Ascending aorta (tissue), 2 donors: ENCODE measurements at places on chromosomes 13 and 19. TPM values are rescaled to one million over a fixed set of nuclear protein-coding genes. Genes with fewer than 3 reads are reported as not detected.

DNA sequence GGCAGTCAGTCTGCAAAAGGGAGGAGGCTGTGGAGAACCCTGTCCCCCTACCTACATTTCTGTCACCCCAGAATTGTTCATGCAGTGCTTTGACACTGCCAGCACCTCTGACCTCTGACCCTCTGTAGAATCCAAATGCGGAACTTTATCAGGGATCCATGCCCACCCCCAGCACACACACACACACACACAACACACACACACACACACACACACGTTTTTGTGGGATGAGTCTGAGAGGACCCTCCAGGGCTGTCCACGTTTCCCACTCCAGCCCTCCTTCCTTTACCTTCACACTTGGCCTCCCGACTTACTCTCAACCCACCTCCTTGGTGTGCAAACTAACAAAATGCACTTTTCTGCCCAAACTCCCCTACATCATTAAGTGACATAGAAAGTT, 42.3 kb upstream of the TSHZ3 start:
- no peaks in the 10 kb centered on the region for H3K36me3 ChIP-seq
- no peak for DNase-seq
- no peaks in the 10 kb centered on the region for H3K4me1 ChIP-seq
- H3K27ac ChIP-seq: no peak overlapping the region
- no peaks in the 10 kb centered on the region for H3K27me3 ChIP-seq

The KLF16 gene
- 15.2 TPM for total RNA-seq

DNA sequence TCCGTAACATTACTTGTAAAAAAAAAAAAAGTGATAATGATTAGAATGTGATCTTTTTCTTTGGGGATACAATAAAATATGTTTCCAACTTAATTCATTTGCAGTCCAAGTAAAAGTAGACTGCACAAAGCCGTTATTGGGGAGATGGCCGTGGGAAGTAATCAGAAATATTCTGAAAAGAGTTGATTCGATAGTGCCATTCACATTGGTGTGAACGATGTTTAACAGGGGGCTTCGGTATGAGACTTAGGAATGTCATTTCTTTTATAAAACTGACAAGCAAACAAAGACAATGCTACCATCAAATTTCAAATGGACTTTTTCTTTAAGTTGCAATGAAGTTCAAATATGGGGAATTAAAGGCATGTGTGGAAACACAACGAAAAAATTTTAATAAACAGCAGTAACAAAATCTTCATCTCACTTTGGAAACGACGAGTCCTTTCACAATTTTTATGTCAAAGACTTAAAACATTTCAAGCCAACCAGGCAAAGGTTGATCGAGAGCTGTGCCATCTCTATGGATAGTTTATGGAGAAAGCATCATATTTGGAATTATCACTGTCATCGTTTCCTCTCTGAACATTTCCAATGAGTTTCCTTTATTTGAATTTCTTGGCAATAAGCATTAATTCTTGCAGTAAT, 1.7 kb upstream of the ZIC5 start:
- H3K27me3 ChIP-seq: peaks cover 76% of the 10 kb centered on the region
- no peak overlapping the region for H3K27ac ChIP-seq
- H3K36me3 ChIP-seq: no peaks in the 10 kb centered on the region
- no peak for DNase-seq
- peaks cover 16% of the 10 kb centered on the region for H3K4me1 ChIP-seq

DNA sequence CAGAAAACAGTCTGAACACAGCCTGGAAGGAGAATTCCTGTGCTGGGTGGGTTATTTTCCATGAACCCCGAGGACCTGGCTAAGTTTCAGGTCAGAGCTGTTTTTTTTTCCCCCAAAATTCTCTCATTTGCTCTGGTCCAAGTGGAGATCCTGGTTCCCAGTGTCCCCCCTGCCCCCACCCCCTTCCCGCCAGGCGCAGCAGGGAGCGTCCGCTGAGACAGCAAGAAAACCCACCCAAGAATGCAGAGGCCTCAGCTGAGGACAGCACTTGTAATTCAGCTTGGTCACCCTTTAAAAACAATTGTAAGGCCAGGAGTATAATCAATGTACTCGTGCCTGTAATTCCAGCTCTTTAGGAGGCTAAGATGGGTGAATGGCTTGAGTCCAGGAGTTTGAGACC, 11.4 kb upstream of the TSPAN16 start:
- H3K36me3 ChIP-seq: no peaks in the 10 kb centered on the region
- no peak overlapping the region for H3K4me3 ChIP-seq
- H3K27me3 ChIP-seq: no peaks in the 10 kb centered on the region
- no peaks in the 10 kb centered on the region for H3K4me1 ChIP-seq
- no peak overlapping the region for H3K27ac ChIP-seq

- no peak for DNase-seq
- peak overlapping the region; percentile 45 for H3K27ac ChIP-seq
- no peaks in the 10 kb centered on the region for H3K27me3 ChIP-seq
- H3K36me3 ChIP-seq: no peaks in the 10 kb centered on the region
- H3K4me1 ChIP-seq: peaks cover 7% of the 10 kb centered on the region
Measured at GRCh38 chr13:113884821-113885220, 20.9 kb upstream of the GAS6 start.

DNA sequence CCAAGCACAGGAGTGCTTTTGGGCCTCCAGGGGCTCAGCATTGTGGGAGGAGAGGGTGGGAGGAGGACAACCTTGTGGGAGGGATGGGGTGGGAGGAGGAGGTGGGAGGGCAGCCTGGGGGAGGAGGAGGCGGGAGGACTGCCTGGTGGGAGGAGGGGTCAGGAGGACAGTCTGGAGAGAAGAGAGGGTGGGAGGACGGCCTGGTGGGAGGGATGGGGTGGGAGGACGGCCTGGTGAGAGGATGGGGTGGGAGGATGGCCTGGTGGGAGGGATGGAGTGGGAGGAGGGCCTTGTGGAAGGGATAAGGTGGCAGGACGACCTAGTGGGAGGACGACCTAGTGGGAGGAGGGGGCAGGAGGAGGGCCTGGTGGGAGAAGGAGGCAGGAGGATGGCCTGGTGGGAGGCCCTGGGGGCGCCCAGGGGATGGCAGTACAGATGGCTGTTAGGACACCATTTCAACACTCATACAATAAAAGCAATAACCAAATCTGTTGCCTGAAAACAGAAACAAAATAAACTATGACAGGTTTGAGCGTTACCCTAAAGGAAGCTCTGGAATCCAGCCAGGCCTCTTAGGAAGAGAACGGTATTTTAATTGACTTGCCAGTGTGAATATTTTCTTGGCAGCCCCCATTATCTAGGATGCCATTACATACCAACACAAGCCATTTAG, 63.7 kb downstream of the CRYL1 start:
- no peaks in the 10 kb centered on the region for H3K27me3 ChIP-seq
- no peaks in the 10 kb centered on the region for H3K36me3 ChIP-seq
- H3K27ac ChIP-seq: no peak overlapping the region
- no peaks in the 10 kb centered on the region for H3K4me1 ChIP-seq

The FAAP24 gene
- not detected for total RNA-seq

- H3K36me3 ChIP-seq: peaks cover 27% of the 10 kb centered on the region
- H3K4me3 ChIP-seq: no peak overlapping the region
- no peaks in the 10 kb centered on the region for H3K27me3 ChIP-seq
- peaks cover 4% of the 10 kb centered on the region for H3K4me1 ChIP-seq
Measured at GRCh38 chr19:38204728-38205127, 19.3 kb downstream of the DPF1 start.

DNA sequence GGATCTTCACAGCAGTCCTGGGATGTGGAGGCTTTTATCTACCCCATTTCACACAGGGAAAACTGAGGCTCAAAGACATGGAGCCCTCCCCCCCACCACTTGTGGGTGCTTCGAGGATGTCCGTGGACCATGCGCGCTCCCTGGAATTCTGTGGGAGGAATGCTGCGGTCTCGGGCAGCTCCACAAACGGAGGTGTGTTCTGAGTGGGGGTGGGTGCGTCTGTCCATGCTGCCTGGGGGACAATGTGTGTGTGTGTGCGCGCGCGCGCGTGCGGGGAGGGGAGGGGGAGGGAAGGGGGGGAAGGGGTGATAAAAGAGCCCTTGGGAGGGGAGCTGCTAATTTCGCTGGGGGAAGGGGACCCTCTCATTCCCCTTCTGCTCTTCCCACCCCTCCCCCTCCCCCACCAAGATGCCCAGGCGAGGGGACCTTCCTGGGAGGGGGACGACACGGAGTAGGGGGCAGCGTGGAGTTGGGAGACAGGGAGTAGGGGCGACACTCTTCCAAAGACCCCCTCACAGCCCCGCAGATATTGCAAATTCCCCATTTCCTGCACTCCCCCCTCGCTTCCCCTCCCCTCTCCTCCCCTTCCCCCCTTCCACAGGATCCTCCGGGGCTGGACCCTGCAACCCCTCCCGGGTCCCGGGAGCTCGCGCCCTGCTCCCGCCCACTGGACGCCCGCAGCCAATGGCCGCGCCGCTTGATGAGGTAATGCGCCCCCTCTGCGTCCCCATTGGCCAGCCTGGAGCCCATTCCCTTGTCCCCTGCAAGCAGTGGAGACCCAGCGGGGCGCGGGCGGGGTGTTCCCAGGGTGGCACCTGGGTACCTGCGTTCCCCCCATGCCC, 18.9 kb upstream of the ZNRF4 start:
- no peak overlapping the region for H3K4me3 ChIP-seq
- peaks cover 9% of the 10 kb centered on the region for H3K27me3 ChIP-seq
- no peak for DNase-seq
- H3K27ac ChIP-seq: no peak overlapping the region
- no peaks in the 10 kb centered on the region for H3K36me3 ChIP-seq
- no peaks in the 10 kb centered on the region for H3K4me1 ChIP-seq

DNA sequence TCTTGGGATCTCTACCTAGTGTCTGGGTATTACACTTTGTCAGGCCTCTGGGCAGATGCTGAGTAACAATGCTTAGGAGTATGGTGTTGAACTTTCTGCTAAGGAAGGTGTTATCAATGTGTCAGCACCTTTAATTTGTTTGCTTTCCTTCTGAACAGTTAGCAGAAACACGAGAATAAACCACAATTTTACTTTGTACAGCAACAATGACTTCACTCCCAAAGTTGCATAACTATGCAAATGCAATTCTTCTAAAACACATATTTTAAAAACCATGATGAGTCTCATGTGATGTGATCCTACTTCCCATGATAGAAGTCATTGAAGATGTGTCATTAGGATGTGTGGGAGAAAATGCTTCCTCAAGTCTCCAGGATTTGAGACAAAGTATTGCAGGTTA, 155.0 kb downstream of the POSTN start:
- H3K27ac ChIP-seq: no peak overlapping the region
- no peak for DNase-seq
- no peaks in the 10 kb centered on the region for H3K4me1 ChIP-seq
- H3K4me3 ChIP-seq: no peak overlapping the region
- no peaks in the 10 kb centered on the region for H3K27me3 ChIP-seq
- H3K36me3 ChIP-seq: no peaks in the 10 kb centered on the region

- H3K27ac ChIP-seq: no peak overlapping the region
- DNase-seq: no peak
- peaks cover 4% of the 10 kb centered on the region for H3K27me3 ChIP-seq
- H3K36me3 ChIP-seq: no peaks in the 10 kb centered on the region
- H3K4me1 ChIP-seq: no peaks in the 10 kb centered on the region
Measured at GRCh38 chr19:10523135-10523636, 5.9 kb upstream of the S1PR5 start.

- DNase-seq: no peak
- no peak overlapping the region for H3K4me3 ChIP-seq
Measured at GRCh38 chr19:33235996-33236350, 10.3 kb upstream of the SLC7A10 start.

- no peaks in the 10 kb centered on the region for H3K36me3 ChIP-seq
- no peaks in the 10 kb centered on the region for H3K27me3 ChIP-seq
- H3K4me1 ChIP-seq: no peaks in the 10 kb centered on the region
- no peak overlapping the region for H3K27ac ChIP-seq
Measured at GRCh38 chr13:46317120-46317519, 69.9 kb downstream of the RUBCNL start.

DNA sequence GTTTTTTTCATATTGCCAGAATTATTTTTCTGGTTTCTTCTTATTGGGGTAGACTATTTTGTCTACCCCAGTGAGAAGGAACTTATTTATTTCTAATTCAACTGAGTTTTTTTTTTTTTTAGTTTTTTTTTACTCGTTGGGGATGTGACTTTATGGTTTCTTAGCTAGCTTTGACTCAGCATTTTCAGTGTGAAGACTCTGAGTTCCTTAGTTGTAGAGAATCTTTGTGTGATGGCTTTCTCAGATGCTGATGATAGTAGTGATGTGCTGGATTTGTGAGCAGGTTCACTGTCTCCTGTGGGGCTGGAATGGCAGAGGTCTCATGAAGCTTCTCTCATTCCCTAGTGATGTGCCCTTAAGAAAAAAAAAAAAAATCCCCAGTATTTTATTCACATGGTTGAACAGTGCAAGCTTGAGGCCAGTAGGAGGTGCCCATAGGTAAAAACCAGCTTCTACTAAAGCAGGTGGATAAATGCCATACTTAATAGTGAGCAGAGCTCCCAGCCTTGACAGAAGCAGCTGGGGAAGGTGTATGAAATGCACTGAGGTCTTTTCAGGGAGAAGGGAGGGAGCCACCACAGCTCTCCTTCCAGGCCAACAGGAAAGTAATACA, 106.2 kb upstream of the KLF5 start:
- no peaks in the 10 kb centered on the region for H3K4me1 ChIP-seq
- DNase-seq: no peak
- no peak overlapping the region for H3K27ac ChIP-seq

DNA sequence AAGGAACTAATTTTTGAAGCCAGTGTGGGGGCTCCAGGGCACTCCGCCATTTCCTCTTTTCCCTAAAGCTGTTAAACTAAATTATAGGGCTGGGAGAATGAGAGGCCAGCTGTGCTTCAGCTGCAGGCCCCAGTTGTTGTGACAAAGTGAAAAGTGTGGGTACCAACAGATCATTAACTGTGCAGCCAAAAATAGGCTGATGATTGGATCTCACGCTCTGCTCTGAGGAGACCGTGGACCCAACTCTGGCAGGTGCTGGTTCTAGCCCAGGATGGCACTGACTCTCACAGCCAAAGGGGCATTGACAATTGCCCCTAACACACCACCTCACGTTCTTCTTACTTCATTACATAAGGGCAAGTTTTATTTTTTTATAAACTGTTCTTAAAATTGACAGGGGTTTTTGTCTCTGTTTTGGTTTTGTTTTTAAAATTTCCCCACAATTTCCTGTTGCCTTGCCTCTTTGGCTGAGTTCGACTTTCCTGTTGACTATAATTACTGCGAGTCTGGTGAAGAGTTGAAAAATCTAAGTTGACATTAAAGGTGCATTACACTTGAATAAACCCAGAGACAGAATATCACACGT, 391.0 kb downstream of the FGF9 start:
- no peak overlapping the region for H3K27ac ChIP-seq
- no peaks in the 10 kb centered on the region for H3K36me3 ChIP-seq
- no peak for DNase-seq
- no peaks in the 10 kb centered on the region for H3K27me3 ChIP-seq
- no peaks in the 10 kb centered on the region for H3K4me1 ChIP-seq

DNA sequence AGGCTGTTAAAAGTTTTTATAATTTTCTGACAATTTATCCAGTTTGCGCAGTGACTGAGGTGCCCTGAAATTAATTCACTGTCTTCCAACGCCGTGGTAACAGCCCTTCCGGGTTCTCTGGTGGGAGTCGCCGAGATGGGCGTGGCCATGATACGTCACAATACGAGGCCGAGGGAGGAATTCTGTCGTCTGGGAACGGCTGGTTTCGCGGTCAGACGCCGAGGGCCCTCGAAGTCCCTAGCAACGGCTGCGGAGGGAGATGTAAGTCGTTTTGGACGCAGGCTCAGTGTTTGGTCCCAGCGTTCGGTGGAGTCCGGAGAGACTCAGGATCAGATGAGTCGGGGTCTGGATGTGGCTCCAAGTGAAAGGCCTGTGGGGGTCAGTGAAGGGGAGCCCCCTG, 21.7 kb downstream of the ZNF613 start:
- H3K4me1 ChIP-seq: no peaks in the 10 kb centered on the region
- H3K36me3 ChIP-seq: peaks cover 20% of the 10 kb centered on the region
- DNase-seq: no peak
- H3K4me3 ChIP-seq: peak overlapping the region; percentile 22

The SIGLECL1 gene
- not detected for total RNA-seq

- no peak overlapping the region for H3K27ac ChIP-seq
- H3K4me1 ChIP-seq: peaks cover 2% of the 10 kb centered on the region
- no peak for DNase-seq
- no peak overlapping the region for H3K4me3 ChIP-seq
- peaks cover 16% of the 10 kb centered on the region for H3K27me3 ChIP-seq
Measured at GRCh38 chr19:45969676-45970075, 4.0 kb downstream of the NOVA2 start.
